ENCODE measurements at places on chromosomes 4 and X.

- no peak for DNase-seq
Measured at GRCh38 chr4:142845293-142846107, 601 bp downstream of the INPP4B start.

GRCh38 chrX:7390441-7390840, 242.5 kb upstream of the PUDP start:
- no peak for DNase-seq

GRCh38 chr4:13108096-13108495, 376.0 kb downstream of the RAB28 start:
- no peak for DNase-seq

DNA sequence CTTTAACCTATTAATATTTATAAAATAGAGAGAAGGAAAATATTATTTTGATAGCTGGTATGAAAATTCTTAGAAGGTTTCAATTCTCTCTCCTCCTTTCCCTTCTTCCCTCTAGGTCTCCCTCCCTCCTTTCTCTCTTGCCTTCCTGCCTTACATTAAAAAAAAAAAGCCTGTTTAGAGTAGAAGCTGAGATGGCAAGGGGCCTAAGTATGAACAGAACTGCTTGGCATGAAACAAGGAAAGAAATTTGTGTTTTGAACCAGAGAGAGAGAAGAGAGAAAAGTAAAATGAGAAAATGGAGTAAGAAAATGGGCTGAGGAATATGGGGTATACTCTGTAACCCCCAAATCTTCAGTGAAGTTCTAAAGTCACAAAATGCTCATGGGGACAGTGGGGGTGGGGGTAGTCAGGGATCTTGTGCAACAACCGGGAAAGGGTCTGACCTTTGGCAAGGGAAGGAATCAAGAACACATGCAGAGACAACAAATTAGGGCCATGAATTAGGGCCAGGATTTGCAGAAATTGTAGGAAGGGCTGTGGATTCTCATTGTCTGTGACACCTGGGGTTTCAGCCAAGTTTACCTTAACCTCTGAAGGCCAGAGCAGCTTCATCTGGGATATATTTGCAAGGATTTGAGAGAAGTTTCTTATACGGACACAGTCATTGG, 30.6 kb downstream of the SUPT20HL2 start:
- DNase-seq: no peak

DNA sequence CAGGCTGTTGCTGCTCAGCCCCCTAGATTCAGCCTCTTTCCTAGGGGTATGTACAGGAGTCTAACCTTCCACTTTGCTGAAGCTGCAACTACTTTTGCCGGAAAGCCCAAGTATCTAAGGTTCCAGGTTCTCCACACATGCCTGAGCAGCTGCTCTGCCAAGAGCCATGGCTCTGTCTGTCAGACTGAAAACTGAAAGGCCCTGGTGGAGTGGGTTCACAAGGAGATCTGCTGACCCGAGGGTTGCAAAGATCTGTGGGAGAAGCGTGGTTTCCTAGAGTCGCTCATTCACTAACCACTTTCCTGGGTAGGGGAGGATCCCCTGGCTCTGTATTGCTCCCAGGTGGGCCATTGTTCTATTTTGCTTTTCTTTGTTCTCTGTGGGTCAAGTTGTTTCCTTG, 6.0 kb upstream of the PNMA6F start:
- DNase-seq: no peak

- DNase-seq: no peak
Measured at GRCh38 chr4:84940960-84941359, 25.5 kb downstream of the WDFY3 start.

GRCh38 chr4:111775556-111776297, 369.5 kb upstream of the FAM241A start:
- DNase-seq: no peak

DNA sequence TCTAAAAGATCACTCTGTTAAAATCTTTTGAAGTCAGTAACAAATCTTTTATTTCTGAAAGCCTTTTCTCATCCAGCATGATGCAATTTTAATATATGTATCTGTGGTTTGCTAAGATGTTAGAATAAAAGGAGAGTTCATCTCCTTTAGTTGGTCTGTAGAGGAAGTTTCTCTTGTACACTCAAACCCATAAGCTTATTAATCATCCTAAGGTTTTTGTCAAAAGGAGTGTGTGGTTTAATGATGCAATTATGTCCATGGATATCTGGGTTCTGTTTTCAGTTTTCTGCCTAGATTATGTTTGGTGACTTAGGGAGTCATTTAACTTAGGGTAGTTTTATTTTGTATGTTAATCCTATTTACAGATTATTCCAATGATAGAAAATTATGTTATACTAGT, 52.1 kb upstream of the NDST4 start:
- DNase-seq: no peak

DNA sequence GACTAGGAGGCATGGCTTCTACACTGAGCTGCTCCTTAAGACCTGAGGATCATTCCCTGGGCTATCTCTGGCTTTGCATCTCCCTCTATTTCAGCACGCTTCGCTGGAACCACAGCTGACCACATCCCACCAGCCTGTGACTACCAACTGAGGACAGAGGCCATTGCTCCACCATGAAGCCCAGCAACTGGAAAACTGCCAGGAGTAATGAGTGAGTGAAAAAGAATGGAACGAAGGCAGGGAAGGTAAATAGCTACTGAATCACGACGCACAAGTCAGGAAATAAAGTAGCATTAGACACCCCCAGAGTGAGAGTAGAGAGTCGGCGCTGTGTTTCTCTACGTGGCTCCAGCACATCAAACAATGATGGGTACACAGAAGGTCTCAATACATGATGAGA, 314.7 kb downstream of the LDB2 start:
- DNase-seq: no peak

GRCh38 chr4:20572976-20573375, 127.3 kb upstream of the PACRGL start:
- DNase-seq: no peak

DNA sequence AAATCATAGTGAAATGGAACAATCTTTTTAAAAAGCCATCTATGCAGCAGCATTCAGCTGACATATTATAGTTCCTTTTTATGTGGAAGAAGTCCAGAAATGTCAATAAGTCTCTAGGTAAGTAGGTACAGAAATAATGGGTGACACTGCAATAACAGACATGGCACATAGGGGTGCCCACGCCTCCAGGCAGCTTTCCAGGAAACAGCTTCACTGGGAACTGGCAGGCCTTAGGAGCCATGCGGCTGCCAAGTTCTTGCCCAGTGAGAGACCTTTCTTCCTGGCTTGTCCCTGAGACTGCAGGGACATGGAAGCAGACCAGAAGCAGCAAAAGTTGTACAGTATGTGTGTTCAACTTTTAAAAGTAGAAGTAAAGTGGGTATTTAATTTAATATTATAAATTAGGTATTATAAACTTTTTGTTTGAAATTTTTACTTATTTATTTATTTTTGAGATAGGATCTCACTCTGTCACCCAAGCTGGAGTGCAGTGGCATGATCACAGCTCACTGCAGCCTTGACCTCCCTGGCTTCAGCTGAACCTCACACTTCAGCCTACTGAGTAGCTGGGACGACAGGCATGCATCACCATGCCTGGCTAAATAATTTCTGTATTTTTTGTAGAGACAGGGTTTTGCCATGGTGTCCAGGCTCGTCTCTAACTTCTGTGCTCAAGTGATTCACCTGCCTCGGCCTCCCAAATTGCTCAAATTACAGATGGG, 12.1 kb upstream of the ETNPPL start:
- no peak for DNase-seq

- no peak for DNase-seq
Measured at GRCh38 chr4:6819295-6819694, 36.8 kb downstream of the KIAA0232 start.

DNA sequence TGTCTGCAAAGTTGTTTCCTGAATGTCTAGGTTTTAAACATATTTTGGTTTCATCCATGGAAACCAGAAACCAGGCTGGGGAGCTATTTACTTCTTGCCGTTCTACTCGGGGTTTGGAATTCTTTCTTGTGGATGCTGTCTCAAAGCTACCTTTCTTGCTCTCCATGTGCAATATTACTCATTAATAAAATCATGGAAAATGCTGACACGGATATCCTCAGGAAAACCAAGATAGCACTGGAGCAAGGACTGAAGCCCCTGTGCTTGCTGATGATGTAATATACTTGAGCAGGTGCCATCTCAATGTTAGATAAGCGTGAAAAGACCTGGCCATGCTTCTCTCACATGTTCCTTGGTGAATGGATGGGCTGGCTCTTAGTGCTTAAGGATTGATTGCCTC, 41.5 kb upstream of the HPF1 start:
- DNase-seq: no peak

- DNase-seq: no peak
Measured at GRCh38 chr4:95118497-95118896, 360.7 kb downstream of the BMPR1B start.

DNA sequence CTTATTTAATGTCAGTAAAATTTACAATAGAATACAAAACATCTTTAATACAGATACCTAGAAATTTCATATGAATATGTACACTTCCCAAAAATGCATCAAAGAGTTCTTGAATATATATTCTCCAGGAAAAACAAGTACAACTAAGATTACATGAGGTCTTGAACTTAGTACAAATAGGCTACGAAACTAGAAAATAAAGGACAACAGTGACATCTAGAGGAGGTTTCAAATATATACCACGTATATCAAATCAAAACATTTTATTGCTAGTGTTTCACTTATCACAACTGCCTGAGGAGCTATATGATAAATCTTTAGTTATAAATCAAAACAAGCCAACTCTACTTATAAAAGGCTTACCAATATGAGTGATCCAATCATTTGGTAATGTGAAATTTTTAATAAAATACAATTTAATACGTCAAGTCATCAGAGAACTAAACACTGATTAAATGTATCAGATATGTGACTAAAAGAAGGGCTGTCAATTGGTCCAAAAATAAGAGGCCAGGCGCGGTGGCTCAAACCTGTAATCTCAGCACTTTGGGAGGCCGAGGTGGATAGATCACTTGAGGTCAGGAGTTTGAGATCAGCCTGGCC, 36.6 kb downstream of the ANAPC10 start:
- DNase-seq: no peak

DNA sequence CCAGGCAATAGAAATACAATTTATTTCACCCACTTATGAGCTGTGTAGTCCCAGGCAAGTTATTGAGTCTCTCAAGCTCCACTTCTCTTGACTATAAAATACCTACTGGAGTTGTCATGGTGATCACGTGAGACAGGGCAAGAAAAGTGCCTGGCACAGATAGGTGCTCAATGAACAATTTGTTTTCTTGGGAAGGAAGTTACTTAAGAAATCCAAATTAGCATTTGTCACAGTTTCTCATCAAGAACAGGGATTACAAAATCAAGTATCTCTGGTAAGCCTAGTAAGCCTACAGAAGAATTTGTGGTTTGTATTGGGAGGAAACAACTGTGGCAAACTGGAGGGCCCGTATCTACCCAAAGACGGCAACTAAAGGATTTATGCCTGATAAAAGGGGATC, 37.5 kb upstream of the RASGEF1B start:
- no peak for DNase-seq

GRCh38 chrX:48720577-48721250, 24.2 kb downstream of the SUV39H1 start:
- DNase-seq: no peak

DNA sequence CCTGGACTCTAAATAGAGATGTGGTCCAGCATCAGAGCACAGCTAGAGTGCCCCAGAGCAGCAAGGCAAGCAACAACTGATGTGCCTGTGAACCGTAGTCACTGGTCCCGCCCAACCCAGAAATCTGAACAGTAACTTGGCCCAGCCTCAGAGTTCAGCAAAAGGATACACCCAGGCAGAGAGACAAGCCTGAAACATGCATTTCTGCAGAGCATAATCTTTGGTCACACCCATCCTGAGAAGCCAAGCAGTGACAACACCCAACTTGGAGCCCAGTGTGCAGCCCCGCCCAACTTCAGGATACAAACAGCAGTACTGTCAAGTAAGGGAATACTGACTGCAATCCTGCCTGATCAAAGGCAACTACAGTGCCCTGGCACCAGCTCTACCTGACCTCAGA, 78.9 kb downstream of the CCDC160 start:
- no peak for DNase-seq

DNA sequence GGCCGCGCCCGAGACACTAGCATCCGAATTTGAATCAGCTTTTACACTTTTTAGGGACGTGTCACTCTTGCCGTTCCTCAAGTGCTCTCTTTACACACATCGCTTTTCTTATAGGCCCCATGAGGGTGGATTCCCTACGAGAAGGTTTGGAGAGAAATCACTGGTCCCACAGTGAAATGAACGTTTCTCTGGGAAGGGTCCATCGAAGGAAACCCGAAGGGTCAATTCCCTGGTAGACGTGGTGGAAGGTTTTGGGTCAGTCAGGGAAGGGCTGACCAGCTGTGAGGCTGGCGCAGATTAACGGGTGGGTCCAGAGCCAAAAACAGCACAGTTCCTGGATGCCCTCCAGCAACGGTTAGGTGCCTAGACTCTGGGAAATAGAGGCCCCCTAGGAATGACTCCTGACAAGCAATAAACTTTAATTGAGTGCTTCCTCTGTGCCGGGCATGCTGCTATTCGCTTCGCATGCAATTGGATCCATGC, 35.9 kb downstream of the ETDC start:
- DNase-seq: no peak

GRCh38 chr4:1026115-1026514, 14.7 kb downstream of the FGFRL1 start:
- DNase-seq: no peak

DNA sequence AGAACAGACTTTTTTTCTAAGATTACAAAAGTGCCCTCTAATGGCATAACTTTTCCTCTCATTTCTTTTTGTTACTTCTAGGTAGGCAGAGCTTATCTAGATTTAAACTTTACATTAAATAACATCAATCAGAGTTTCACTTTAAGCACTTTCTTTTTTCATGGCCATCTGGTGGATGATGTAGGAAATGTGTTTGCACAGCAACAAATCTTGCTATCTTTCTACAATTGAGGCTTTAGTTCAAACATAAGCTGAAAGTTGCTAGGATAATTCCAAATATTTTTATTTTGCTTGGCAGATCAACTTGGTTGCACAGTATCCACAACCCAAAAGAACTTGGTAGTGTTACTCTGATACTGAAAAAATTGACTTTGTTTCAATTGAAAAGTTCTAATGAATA, 22.0 kb downstream of the NDNF start:
- DNase-seq: no peak

DNA sequence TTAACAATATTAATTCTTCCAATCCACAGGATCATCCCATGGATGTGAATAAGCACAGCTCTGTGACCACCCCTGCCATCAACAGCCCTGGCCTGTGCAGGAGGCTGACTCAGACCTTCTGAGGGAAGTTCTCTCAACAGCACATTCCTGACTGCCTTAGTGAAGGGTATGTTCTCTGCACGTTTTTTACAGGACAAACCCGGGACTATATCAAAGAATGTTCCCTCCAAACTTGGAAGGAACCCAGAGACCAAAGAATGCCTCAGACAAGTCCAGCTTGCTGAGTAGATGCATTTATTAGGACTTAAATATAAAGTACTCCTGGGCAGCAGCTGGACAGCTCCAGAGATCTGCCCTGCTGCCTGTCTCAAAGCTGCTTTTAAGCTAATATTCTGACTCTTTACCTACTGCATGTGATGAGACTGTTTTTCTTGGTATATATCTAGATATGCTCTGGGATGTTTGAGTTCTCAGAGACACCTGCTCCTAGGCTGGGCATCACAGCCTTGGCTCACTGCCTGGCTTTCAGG, 1127.8 kb upstream of the PRKX start:
- no peak for DNase-seq

- DNase-seq: no peak
Measured at GRCh38 chr4:77699731-77700210, 94.2 kb downstream of the CXCL13 start.

GRCh38 chrX:130836447-130836846, 66.6 kb downstream of the ENOX2 start:
- DNase-seq: no peak

- no peak for DNase-seq
Measured at GRCh38 chr4:172996571-172997216, 171.9 kb upstream of the GALNT7 start.

All from stimulated activated CD8-positive, alpha-beta memory T cell treated with anti-CD3 and anti-CD28 coated beads, Interleukin-7, amount 100 ng/mL, for 1 hour (primary cell).